ENCODE measurements at places on chromosomes 12 and 14.

GRCh38 chr12:121712190-121712460 is 427 bp upstream of the TMEM120B start:
- DNase-seq, result peak; percentile 30

- no peak for DNase-seq
Measured at GRCh38 chr12:51508285-51508684, 82.7 kb upstream of the SCN8A start.

- DNase-seq, result no peak
Measured at GRCh38 chr14:104149617-104150135, 11.3 kb downstream of the KIF26A start.

GRCh38 chr14:79056879-79057278 is 886.7 kb downstream of the NRXN3 start:
- no peak for DNase-seq

- peak; percentile 32 for DNase-seq
Measured at GRCh38 chr14:96592591-96593386, 90.6 kb downstream of the PAPOLA start.

GRCh38 chr12:94206886-94207285 is 58.5 kb downstream of the PLXNC1 start:
- DNase-seq, result no peak

DNA sequence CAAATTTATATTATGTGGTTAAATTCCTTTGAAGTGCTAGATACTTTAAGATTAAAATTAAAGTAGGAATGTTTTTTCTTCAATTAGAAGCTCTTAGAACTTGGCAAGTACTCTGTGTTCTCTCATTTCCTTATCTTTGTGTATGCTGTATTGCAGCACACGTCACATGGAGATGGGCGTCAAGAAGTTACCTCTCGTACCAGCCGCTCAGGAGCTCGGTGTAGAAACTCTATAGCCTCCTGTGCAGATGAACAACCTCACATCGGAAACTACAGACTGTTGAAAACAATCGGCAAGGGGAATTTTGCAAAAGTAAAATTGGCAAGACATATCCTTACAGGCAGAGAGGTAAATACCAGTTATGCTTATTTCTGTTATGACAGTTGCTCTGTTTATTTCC is 19.7 kb downstream of the MARK3 start:
- no peak for DNase-seq

GRCh38 chr12:57609101-57609780 is 2.0 kb upstream of the ARHGEF25 start:
- DNase-seq, result no peak

DNA sequence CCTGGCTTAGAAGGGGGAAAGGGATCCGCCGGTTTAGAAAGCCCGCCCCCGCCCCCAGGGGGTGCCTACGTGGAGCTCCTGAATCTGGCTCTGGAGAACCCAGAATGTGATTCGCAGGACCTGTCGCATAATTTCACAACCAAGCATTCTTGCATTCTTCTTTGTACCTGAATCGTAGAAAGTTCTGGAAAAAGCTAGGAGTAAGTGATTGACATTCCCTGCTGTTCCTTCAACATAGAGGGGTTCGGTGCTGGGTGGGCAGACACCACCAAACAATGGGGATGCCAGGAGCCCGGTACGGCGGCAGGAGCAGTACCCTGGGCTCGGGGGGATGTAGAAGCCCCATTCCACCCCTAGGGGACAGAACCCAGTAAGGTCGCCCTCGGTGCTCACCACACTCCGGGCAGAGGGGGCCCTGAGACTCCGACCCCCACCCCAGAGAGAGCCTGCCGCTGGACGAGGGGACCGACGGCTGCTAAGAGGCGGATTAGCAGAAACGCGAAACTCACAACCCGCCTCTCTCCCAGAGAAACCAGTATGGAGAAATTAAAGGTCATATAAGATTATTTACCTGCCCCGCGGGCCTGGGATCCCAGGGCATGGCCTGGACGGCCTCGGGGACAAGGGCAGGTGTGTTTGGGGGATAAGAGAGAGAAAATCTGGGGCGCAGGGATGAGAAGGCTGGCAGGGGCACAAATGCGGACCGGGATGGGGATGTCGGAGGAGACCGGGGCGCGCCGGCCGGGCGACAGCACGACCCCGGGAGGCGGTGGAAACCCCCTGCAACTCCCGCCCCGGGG is 520 bp downstream of the CSRP2 start:
- no peak for DNase-seq

GRCh38 chr14:68514608-68515194 is 278.2 kb downstream of the ZFP36L1 start:
- DNase-seq, result no peak

- DNase-seq, result no peak
Measured at GRCh38 chr12:62728741-62729140, 206.2 kb downstream of the PPM1H start.

DNA sequence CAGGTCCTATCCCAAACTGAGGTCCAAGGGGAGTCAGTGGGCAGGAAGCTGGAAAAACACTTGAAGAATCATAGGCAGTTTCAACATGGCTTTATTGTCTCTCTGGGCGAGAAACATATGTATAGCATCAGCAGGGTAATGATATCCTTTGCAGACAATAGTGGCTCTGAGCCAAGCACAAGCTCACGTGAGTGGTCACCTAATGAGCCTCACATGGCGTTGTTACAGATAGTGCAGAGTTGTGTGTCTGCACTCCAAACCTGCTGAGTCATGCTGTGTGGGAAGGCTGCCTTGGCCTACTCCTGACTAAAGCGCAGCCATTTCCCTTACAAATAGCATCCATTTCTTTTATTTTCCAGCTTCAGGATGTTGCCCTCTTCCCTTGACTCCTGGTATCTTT is 105.2 kb upstream of the SYT1 start:
- peak; percentile 69 for DNase-seq

DNA sequence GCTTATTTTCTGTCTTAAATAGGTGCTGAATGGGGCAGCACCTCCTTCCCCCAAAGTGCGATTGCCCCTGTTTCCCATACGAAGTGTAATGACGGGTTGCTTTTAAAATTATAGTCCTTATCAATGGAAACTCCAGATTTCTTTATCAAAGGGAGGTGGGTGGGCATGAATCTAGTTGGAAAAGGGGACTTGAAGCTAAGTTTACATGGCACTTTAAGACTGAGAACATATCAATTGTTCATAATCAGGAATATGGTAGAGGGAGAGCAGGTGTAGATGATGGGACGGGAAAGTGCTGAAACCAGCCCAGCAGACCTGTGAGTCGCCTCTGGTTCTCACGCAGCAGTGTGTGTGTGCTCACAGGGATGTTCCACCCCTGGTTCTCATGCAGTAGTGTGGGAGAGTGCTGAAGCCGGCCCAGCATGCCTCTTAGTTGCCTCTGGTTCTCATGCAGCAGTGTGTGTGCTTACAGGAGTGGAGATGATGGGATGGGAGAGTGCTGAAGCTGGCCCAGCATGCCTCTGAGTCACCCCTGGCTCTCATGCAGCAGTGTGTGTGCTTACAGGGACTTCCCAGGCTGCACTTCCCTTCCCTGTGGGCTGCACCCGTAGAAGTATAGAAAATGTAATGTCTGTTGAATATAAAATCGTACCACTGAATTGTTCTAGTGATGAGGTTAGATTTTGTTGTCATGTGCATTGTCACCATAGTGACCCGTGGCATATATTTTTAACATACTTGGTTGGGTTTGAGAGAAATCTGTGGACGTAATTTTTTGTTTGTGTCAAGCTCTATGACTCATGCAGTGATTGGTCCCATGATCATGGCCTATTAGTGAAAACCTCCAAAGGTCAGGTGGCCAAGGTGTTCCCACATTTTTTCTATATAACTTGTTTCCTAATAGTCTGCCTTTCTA is 51.6 kb downstream of the GPATCH2L start:
- peak; percentile 98 for DNase-seq

DNA sequence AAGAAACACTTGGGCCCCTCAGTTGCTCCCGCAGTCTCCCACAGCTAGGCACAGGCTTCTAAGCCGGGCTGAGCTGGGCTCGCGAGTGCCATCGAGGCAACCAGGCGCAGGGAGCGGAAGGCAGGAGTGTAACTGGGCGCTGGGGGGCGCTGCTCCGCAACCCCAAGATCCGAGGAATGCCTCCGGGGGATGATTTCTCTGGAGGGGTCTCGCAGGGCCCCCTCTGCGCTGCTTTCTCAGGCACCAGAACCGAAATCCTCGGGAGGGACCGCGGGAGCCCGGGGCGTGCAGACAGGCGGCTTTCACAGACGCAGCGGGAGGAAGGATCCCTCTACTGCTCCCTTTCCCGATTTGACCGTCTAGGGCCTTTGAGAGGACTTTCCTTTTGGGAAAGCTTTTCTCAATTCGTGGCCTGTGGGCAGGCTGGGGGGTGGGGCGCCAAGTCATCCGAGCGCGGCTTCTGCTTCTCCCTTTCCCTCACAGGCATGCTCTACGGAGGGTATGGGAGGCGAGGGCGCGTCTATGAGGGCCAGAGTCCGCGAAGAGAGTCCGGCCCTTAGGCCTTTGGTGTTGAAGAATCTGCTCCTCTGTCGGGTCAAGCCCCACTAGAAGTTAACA is 4.3 kb upstream of the NKX2-1 start:
- DNase-seq, result no peak

DNA sequence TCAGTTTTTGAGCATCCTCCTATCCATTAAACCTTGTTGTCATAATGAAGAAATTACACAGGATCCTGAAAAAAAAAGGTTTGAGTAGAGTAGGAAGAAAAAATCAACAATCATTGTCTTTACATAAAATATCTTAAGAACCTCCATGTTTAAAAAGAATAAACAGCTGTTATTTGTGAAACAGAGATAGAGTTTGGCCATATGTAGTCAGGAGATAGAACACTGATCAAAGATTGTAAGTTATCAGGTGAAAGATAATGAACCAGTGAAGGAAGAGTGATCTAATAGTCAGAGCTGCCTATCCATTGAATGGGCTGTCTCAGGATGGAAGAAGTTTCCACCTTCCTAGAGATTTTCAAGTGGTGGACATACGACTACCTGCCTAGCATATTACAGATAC is 397.1 kb downstream of the SOX5 start:
- no peak for DNase-seq

GRCh38 chr14:47730296-47730695 is 54.9 kb upstream of the MDGA2 start:
- DNase-seq, result no peak

- no peak for DNase-seq
Measured at GRCh38 chr12:89589753-89590152, 63.9 kb upstream of the POC1B start.

GRCh38 chr14:87952307-87953094 is 40.5 kb downstream of the GALC start:
- DNase-seq, result no peak

DNA sequence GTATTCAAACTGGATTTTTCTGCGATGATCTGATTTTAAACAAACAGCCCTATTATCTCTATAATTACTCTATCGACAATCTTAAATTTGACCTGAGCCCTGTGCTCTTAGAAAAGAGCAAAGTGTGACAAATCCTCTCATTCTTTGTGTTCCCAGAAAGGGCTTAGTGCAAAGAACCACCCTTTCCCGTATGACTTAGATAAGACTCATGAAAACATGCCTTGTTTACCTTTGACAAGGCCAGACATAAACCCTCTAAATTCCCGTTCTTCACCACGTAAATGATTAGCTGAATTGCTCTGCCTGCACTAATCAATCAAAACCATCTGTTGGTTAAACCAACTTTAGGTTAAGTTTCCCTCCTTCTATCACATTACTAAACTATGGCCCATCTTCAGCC is 285.7 kb upstream of the SEL1L start:
- no peak for DNase-seq

DNA sequence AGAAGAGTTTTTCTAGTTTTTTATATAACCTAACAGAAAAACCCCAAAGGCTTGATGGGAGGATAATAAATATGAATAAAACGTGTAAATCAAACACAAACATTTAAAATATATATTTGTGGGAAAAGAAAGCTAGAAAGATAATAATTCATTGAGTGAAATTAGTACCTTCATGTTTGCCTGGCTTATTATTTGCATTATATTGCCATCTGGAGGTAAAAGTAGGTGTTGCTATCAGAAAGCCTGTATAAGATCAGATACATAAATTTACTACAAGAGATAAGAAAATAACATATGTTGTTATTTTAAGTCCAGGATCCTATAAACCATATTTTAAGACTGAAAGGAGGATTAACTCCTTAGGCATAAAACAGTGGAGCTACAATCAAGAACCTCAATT is 77.7 kb downstream of the NTS start:
- peak; percentile 15 for DNase-seq

- no peak for DNase-seq
Measured at GRCh38 chr12:98821866-98822265, 176.8 kb downstream of the APAF1 start.

GRCh38 chr14:24605435-24606190 is 3.9 kb downstream of the GZMH start:
- peak; percentile 2 for DNase-seq

DNA sequence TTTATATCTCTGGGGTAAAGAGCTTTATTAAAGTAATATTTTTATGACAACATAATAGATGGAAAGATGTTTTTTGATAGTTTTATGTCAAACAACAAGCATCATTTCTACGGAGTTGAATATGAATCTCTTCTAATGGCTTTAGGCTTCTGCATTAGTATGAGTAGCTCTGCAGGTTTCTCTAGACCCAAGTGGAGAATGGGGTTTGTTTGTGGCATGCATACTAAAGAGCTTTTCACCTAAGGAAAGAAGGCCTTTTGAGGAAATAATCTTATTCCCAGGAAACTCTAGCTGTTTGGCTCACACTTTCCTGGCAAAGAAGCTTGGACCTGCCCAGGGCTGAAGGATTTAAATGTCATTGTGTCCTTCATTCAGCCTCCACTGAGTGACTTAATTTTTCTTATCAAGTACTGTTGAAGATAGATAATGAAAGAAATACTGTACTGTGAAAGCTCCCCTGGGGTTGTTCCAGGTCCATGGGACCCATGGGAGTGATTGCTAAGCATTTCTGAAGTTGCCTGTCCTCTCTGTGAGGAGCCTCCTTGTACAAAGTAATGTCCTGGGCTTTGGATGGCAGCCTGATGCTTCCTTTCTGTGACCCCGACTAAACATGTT is 469.3 kb downstream of the LRIG3 start:
- DNase-seq, result no peak

GRCh38 chr12:70895956-70896355 is 24.6 kb downstream of the PTPRR start:
- DNase-seq, result no peak

GRCh38 chr14:81849714-81850113 is 316.1 kb upstream of the SEL1L start:
- no peak for DNase-seq

- peak; percentile 15 for DNase-seq
Measured at GRCh38 chr12:95085612-95086011, 12.2 kb upstream of the NR2C1 start.

GRCh38 chr14:102584871-102585869 is 7.3 kb upstream of the RCOR1 start:
- DNase-seq, result no peak

DNA sequence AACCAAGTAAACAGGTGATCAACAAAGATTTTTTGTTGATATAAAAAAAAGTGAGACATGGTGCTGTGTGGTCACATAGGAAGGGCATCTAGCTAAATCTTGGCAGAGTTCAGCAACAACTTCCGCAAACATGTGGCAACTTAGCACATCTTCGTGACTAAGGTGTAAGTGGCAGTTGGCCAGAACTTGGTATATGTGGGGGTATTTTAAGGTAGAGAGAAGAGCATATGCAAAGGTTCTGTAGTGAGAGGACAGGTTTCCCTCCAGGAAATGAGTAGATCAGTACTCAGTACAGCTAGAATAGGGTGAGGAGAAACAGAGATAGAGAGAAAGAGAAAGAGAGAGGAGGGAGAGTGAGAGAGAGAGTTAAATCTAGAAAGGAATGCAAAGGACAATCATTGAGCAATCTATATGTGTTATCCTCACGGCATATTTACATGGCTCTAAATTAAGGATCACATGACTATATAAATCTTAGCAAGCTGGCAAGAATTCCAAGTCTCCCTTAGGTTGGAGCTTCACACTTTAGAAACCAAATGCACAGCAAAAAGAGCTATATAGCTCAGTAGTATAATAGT is 227.7 kb upstream of the HMGA2 start:
- DNase-seq, result peak; percentile 46
